Activated T-helper 17 cell treated with anti-CD3 and anti-CD28 coated beads, Interleukin-2, amount 50 U/mL, for 72 hours (primary cell): ENCODE measurements at places on chromosomes 12 and 14.

DNA sequence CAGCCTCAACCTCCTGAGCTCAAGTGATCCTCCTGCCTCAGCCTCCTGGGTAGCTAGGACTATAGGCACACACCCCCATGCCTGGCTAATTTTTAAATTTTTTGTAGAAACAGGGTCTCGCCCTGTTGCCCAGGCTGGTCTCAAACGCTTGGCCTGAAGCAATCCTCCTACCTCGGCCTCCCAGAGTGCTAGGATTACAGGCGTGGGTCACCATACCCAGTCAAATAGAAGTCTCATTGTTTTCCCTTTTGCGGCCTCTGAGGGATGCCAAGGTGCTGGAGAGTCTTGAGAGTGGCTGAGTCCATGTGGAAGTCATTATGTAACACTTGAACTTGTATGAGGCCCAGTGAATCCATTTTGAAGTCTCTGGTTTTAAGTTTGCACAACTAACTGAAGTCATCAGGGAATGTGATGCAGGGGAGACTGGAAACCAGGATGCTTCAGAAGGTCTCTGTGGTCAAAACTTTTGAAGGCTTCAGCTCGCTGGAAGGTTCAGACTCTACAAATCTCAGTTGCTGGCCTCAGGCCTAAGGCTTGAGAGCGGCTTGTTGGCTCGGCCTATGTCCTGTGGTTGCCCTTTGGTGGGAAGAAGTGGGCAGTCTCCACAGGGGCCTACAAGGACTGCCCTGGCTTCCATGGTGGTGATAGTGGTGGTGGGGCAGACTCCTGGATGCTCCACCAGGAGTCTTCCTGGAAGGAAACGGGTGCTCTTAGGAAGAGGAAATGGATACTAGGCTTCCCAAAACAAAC is 29.2 kb downstream of the GALNT16 start:
- no peak for ATAC-seq

- no peak for ATAC-seq
Measured at GRCh38 chr12:27576667-27577347, 52.8 kb downstream of the PPFIBP1 start.

- ATAC-seq: no peak
Measured at GRCh38 chr12:77696183-77696582, 134.5 kb upstream of the NAV3 start.

DNA sequence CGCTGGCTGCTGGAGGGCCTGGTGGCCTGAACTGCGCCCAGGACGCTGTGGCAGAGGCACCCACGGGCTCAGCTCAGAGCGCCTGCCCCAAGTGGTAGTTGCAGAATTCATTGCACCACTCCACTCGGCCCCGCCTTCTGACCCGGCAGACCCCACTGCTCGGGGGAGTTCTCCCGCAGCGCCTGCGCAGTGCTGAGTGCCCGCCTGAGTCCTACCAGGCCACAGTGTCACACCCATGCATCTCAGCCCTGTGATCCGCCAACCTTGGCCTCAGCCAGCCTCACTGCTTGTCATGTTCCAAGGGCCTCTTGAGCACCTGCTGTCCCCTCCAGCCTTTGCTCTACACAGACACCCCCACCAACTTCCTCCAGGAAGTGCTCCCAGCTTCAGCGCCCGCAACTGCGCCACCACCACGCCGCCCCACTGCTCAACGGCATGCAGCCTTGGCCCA is 12.2 kb downstream of the DEGS2 start:
- ATAC-seq: peak; percentile 33

DNA sequence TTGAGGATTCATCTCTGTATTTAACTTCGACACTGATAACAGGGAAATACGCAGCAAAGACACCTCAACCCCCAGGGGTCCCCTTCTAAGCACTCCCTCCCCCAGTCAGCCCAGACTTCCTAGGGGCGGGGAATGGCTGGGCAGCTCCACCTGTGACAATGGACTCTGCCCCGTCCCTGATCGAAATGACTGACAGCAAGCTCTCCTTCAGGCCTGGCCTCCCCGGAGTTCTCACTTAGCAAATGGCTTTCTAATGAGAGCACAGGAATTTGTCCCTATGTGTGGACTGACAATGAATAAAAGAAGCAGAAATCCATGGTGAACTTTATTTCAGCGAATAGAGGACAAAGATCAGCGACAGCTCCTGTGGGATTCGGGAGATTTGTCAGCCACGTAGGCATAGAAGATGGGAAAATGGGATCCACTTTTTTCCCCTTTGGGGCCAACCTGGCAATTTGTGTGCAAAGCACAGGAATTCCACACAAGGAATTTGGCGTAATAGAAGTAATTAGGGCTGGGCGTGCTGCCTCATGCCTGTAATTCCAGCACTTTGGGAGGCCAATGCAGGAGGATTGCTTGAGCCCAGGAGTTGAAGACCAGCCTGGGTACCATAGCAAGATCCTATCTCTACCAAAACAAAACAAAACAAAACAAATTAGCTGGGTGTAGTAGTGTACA is 63.8 kb downstream of the TNFAIP2 start:
- ATAC-seq: no peak

- ATAC-seq: no peak
Measured at GRCh38 chr14:82094829-82095345, 561.2 kb upstream of the SEL1L start.

GRCh38 chr12:58270966-58271705 is 329.8 kb downstream of the ATP23 start:
- no peak for ATAC-seq

- ATAC-seq: peak; percentile 45
Measured at GRCh38 chr12:96419576-96420276, 19.5 kb upstream of the CDK17 start.

- ATAC-seq: peak; percentile 74
Measured at GRCh38 chr14:99831903-99832685, 38.9 kb downstream of the EML1 start.

DNA sequence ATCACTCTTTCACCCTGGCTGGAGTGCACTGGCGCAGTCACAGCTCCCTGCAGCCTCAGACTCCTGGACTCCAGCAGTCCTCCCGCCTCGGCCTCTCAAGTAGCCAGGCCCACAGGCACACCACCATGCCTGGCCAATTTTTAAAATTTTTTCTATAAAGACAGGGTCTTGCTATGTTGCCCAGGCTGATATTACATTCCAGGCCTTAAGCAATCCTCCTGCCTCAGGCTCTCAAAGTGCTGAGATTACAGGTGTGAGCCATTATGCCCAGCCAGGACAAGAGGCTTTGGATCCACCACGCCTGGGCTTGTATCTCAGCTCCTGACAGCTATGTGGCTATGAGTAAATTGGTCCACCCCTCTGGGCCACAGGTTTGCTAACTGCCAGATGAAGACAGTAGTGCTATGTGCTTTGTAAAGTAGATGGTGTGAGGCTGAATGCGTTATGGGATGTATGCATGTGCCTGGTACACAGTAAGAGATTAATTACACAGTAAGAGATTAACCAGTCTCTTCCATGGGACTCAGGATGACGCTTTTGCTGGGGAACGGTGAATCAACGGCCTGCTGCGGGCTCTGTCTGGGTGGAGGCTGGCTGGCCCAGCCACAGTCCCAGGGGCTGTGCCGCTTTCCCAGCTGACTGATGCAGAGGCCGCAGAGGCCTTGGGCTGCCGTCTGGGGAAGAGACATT is 53.3 kb upstream of the NCOR2 start:
- no peak for ATAC-seq

DNA sequence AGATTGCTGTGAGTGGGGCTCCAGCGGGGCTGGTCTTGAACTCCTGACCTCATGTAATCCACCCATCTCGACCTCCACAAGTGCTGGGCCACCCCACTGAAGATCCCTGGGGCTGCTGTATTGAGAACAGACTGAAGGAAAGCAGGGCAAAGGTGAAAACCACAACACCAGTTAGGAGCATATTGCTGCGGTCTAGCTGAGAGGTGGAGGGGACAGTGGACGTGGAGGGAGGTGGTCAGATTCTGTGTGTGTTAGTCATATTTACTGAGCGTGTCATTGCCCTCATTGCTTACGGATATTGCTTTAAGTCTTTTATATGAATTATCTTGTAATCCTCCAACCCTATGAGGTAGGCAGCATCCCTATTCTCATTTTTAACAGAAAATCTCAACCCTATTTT is 69.0 kb upstream of the OVCH1 start:
- no peak for ATAC-seq

- ATAC-seq: no peak
Measured at GRCh38 chr14:22429546-22430294, 159.3 kb downstream of the DAD1 start.

GRCh38 chr12:6235499-6235898 is 35.3 kb downstream of the CD9 start:
- ATAC-seq: no peak

DNA sequence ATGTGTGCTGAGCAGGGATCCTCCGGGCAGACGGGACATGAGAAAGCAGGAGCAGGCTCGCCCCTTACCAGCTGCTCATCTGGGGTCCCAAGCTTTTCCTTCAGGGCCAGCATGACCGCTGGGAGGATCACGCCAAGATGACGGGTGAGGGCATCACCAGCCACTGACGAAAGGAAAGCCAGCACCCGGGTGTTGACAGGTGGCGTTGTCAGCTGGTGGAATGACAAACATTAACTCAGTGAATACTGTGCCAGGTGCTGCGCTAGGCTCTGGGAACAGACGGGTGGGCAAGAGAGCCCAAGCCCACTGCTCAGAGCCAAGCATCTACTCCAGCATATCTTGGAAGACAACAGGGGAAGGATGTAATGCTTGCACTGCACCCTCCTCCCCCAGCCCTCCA is 21.3 kb upstream of the RAB35 start:
- no peak for ATAC-seq

DNA sequence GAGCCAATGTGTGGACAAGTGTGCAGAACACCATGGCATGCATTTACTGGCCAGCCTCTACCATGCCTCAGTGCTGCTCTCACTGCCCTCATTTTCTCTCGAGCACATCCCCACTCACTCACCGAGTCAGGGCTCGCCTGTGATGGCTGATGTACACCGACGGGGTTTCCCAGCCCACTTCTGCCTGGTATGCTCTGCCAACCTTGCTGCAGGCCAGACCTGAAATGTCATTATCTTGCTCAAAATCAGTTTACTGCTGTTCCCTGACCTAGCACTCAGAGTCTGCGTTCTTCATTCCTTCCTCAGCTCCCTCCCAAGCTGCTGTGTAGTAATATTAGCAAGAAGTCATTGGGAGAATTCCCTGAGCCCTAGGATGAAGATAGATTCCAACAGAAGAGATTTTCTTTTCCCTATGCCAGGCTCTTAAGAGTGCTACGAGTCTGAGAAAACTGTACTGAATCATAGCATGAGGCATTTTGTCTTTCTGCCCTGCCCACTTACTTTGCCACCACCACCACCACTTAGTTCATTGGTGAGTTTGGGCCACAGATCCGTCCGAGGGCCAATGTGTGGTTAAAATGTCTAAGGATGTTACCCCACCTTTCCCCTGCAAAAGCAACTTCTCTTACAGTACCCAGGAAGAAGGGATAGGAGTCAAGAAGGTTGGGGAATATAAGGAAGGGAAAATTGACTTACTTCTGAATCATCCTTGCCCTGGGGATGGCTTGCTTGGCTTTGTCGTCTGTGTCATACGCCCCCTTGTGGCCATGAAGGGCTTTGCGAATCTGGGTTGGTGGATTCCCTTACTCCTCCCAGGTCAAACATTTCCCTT is 51.0 kb downstream of the BMAL2 start:
- peak; percentile 82 for ATAC-seq

DNA sequence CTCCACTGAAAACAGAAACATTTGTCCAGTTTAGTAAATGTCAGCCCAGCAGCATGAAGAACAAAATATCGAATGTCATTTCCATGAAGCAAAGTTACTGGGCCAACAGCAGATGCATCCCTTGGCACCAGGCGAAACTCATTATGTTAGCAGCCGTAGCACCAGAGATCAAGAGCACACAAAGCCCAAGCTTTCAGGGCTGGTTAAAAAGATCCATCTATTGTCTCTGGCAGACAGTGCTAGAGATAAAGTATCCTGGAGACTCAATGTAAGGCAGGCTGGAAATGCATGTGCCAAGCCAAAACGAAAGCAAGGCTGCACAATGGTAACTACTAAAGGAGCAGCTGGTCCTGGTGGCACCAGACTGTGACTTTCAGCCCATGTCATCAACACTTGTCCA is 120.3 kb upstream of the PLEKHG7 start:
- no peak for ATAC-seq

GRCh38 chr14:93331728-93332396 is 974 bp downstream of the BTBD7 start:
- ATAC-seq: no peak

DNA sequence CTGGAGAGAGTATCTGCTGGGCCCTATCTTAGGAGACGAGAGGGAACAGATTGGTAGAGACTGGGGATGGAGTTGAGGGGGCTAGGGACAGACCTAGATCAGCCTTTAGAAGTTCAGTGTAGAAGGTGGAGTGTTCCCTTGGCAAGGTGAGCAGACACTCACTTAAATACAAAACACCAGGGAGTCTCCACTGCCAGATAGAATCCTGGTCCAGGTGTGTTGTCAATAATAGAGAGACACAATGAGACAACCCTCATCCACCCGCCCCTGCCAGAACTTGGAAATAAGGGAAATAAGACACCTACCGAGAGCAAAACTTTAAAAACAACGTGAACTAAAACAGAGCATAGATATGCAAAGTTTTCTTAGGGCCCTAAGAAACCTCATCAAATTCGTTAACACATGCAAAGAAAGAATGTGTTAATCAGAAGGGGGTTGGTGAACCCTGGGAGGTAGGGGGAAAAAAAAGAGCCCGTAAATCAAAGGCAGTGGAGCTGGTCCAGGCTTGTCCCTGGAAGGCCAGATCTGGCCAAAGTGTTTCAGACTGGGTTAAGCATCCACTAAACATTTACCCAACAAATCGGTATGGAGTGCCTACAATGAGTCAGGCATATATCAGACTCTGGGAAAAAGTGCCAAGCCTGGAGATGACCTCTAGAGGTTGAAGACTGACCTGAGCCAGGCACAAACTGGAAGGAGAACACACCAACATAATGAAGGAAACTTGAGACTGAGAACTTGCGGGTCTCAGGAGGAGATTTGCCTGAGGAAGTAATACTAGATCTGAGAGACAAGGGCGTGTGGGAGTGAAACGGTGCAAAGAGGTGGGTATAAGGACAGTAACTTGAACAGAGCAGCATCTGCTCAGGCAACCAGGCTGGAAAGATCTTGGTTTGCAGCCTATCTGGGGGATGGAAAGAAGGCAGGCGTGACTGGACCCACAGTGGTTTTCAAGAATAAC is 37.0 kb upstream of the OTX2 start:
- no peak for ATAC-seq

DNA sequence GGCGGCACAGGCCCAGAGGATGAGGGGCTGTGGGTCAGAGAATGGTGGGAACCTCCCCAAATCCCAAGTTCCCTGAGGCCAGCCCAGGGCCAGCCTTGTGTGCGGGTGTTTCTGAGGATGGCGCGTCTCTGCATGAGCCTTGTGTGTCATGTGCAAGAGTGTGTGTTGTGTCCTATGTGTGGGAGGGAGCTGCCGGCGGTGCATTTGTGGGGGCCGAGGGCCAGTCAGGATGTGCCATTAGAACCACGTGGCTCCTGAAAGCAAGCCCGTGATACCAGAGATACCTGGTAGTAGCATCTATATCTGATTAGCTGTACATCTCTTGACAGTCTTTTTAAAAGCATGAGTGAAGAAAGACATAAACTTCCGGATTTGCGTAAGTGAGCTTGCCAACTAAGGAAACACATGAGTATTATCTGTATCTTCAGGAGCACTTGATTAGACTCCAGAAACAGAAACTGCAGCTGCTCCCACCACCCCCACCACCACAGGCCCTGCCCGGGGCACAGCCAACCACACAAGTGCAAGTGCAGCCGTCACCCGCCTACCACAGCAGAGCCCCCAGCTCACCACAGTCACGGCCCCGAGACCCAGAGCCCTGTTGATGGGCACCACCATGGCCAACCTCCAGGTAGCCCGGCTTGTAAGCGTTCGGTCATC is 19.2 kb downstream of the DDX51 start:
- ATAC-seq: no peak

GRCh38 chr14:52553002-52553670 is 500 bp downstream of the GPR137C start:
- peak; percentile 25 for ATAC-seq

- ATAC-seq: no peak
Measured at GRCh38 chr12:106239241-106239950, 8.4 kb downstream of the CKAP4 start.
